Renal cortical epithelial cell (primary cell): ENCODE measurements at places on chromosomes 1 and 21.
A peak's percentile ranks its signal among the peaks of the same experiment; 100 is the strongest.

DNA sequence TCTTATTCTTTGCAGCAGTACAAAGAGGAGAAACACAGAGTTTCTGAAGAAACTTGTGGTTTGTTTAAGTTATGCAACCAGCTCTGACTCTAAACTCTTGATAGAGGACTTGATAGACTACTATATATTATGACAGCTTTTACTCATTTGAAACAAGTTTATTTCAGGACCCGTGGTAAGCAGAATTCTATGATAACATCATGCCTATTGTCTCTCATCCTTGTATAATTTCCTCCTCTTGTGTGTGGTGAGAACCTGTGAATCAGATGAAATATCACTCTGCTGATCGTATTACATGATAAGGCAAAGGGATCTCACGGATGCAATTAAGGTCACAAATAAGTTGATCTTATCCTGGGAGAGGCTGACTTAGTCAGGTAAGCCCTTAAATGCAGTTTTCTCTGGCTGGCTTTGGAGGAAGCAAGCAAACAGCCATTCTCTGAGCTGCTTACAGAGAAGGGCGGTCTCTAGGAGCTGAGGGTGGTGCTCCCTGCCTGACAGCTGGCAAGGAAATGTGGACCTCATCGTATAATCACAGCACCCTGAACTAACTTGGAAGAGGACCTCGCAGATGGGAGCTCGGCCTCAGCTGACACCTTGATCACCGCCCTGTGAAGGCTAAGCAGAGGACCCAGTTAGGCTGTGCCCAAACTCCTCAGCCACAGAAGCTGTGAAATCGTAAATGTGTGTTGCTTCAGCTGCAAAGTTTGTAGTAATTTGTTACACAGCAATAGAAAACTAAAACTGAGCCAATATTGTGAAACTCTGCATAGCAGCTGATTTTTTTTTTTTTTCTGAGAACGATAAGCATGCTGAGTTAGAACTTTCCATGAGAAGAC lies 151.1 kb upstream of the DPT start:
- DNase-seq: peak; percentile 57

DNA sequence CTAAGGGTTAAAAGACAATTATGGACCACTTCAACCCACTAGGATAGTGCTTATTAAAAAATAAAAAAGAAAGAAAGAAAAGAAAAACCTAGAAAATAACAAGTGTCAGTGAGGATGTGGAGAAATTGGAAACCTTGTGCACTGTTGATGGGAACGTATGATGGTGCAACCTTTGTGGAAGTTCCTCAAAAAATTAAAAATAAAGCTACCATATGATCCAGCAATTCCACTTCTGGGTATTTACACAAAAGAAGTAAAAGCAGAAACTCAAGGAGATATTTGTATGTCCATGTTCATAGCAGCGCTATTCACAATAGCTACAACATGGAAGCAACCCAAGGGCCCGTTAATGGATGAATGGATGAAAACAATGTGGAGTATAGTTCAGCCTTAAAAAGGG lies 115.2 kb upstream of the ATP1A1 start:
- DNase-seq: no peak

DNA sequence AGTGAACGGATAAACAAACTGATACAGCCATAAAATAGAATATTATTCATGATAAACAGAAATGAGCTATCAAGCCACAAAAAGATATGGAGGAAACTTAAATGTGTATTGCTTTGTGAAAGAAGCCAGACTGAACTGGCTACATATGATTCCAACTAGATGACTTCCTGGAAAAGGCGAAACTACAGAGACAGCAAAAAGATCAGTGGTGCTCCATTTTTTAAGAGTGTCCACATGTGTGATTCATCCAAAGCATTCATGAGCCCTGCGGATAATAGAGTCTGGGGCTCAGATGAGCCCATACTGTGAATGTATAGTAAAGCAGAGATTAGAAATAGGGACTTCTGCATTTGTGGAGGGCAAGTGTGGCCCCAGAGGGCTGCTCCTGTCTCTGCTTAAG lies 7.8 kb upstream of the TMEM222 start:
- DNase-seq: no peak

DNA sequence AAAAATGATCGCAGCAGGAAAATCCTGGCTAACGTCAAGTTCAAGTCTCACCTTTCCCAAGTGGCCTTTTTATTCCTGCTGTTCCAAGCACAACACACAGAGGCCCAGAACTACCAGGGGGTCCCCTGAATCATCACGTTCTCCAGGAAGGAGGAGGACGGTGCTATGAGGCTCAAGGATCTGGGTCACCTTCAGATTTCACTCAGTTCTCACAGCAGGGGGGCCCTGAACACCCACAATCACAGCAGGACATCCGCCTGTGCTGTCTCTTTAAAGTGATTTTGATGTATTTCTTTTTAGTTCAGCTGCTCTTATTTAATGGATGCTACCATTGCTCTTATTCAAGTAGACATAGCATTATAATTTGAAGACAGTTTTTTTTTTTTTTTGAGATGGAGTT lies 173.4 kb downstream of the HUNK start:
- DNase-seq: no peak

DNA sequence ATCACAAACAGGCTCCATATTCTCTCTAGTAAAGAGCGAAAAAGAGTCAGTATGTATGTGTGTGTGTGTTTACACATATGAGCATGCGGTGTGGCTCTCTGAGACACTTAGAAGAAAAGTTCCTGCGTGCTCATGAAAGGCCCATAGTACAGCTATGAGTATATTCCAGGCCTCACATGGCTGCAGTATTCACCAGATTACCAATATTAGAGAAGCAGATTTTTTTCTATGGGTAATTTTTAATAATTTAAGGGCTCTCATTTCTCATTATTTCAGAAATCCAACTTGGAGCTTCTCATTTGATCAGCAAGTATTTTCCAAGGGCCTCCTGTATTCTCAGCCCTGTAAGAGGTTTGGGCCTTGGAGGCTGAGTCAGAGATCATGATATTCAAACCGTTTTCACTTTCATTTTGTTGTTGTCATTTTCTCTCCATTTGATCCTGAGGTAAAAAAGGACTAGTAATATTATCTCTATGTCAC lies 232.9 kb upstream of the SGIP1 start:
- DNase-seq: peak; percentile 51

- DNase-seq: peak; percentile 19
These were observed 5.1 kb upstream of the MED18 start for GRCh38 chr1:28323720-28324119.
